ENCODE measurements at places on chromosomes 4 and X. TPM values are rescaled to one million over a fixed set of nuclear protein-coding genes. Genes with fewer than 3 reads are reported as not detected.

The CENPVL2 gene
- total RNA-seq, result not detected

- no peak for ATAC-seq
These were observed 117.3 kb downstream of the KLHL8 start for GRCh38 chr4:87103086-87103485.

DNA sequence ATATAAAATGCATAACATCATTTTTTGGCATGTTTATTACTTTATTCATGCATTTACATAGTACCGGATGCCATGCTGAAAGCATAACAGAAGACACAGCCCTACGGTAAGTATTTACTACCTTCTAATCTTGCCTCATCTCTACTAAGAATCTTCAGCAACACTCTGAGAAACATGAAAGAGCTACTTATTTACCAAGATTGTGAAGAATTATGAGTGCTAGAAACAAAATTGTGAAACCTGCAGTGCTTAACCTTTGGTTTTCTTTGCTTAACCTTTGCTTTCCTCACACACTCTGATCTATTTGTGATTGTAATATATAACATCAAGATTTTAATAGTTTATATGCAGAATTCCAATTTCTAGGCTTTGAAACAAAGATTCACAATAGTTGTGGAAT lies 7.4 kb downstream of the ANTXR2 start:
- no peak for ATAC-seq

DNA sequence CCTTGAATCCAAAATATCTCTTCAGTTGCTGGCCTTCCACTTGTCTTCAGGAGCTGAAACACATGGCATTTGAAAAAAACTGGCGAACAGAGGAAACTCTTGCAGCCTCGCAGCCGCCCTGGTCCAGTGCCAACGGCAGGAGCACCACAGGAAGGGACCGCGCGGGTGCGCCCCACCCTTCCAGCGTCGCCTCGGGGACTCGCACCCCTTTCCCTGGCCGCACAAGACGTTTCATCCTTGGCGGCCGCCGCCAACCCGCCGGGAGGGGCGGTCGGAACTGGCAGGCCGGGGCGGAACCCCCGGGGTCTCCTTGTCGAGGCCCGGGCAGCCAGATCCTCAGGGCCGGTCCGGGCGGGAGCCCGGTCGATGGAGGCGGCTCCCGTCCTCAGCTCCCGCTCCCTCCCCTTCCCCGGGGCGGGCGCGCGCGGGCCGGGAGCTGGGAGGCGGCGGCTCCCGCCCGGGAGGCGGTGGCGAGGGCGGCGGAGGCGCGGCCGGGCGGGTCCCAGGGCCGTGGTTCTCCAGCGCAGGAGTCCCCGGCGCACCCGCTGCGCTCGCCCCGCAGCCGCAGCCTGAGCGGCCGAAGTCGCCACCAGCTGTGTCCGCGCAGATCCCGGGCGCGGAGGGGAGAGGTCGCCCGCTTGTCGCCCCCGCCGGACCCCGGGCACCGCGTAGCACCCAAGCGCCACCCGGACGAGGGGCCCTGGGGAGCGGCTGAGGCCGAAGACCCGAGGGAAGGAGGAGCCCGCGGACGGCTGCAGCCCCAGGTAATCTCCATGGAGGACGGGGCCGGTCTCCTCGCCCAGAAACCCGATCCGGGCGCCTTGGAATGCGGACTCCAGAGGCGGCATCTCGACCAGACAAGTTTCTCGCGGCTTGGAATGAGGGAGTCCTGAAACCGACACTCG lies 886 bp upstream of the NDST3 start:
- peak; percentile 84 for ATAC-seq

- ATAC-seq, result no peak
These were observed 54.6 kb downstream of the DDX3X start for GRCh38 chrX:41388543-41388942.

The MYOZ2 gene
- not detected for total RNA-seq

DNA sequence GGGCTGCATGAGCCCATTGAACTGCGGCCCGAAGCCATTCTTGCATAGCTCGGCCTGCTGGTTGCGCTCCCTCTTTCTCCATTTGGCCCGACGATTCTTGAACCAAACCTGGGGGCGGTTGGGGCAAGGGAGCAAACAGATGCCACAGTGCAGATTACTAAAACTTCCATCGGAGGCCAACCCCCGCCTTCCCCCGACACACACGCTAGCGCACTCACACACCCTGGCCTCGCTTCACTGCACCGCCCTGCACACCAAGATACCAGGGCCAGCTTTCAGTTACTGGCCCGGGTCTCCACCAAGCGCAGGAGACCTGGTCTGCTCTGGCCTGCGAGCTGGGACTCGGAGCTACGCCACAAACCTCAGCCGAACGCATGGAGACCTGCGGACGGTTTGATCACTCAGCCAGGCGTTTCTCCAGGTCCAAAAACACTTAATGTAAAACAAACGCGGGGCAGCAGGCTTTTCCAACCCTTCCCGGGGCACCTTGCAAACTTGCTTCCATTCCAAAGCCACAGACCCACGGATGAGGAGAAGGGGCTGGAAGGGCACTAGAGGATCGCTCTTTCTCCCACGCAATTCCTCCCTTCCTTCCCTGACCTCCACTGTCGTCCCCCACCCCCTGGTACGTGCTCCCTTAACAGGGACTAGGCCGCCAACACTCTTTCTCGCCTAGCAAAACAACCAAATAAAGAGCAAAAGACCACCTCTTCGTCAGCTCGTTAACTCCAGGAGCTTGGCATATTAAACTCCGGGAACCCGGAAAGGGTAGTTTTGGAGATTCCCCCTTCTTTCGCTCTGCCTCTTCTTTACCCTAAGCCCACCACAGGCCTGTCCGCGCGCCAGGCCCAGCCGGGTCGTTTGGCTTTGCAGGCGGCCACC lies 4.1 kb downstream of the PITX2 start:
- ATAC-seq, result no peak

GRCh38 chrX:153719238-153719637 lies 4.9 kb downstream of the BCAP31 start:
- ATAC-seq, result no peak

The FAM47E gene
- 2.0 TPM for total RNA-seq

- ATAC-seq, result no peak
These were observed 148.4 kb upstream of the VCX3A start for GRCh38 chrX:6683353-6683752.

- peak; percentile 44 for ATAC-seq
These were observed 104.4 kb downstream of the UCHL1 start for GRCh38 chr4:41360921-41361793.

Data from motor neuron (in vitro differentiated cells).